ENCODE measurements at places on chromosomes 13 and 19. TPM values are rescaled to one million over a fixed set of nuclear protein-coding genes. Genes with fewer than 3 reads are reported as not detected.
A peak's percentile ranks its signal among the peaks of the same experiment; 100 is the strongest.

PRR19 gene
- total RNA-seq, result 0.17 TPM

ADGRL1 gene
- 3.1 TPM for total RNA-seq

DNA sequence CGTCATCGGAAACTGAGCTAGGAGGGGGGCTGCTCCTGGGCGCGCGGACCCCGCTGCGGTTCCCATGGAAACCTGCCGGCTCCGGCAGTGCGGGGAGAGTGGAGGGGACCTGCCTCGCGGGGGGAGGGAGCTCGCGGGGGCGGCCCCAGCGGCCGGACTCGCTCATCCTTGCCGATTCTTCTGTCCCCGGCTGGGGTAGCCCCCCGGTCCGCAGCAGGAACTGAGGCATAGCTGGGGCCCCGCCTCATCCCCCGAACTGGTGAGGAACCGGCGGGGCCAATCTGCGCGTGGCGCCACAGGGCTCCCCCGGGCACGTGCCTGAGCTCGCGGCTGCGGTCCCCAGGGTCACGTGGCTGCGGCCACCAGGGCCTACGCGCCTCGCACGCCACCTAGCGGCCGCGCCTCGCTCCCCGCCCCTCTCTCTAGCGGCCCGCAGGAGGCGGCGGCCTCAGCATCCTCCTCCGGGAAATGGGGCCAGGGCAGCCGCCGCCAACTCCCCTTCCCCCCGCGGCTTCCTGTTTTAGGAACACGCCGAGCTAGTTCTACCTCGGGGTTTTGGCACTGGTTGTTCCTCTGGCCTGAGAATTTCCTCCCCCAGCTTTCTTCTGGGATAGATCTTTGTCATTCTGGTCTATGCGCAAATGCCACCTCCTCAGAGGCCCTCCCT lies 1.7 kb upstream of the ELAVL3 start:
- no peak overlapping the region for H3K27ac ChIP-seq
- no peaks in the 10 kb centered on the region for H3K36me3 ChIP-seq

DNA sequence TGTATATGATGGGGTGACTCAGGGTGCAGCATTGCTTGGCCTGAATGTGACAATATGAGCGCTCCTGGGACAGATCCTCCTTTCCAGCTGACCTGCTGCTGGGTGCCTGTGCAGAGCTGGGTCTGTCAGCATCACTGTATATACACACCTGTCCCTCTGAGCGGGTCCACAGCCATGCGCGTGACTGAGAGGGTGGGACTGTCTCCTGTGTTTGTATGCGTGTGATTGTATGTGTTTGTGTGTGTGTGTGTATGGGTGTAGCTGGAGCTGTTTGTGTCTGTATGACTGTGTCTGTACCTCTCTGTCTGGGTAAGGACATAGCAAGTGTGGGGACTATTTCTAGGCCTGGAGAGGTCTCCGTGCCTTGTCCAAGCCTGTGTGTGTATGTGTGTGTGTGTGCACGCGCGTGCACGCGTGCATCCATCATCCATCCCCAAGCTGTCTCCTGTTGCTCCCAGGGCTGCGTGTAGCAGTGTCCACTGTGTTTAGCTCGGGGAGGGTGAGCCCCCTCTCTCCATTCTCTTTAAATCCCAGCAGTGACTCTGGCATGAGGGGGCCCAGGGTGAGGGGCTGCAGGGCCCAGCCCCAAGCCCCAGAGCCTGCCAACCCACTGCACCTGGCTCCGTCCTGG lies 8.3 kb downstream of the IGLON5 start:
- H3K4me1 ChIP-seq, result no peaks in the 10 kb centered on the region
- H3K27me3 ChIP-seq, result no peaks in the 10 kb centered on the region
- no peak overlapping the region for H3K27ac ChIP-seq
- no peak overlapping the region for H3K4me3 ChIP-seq
- DNase-seq, result no peak
- H3K36me3 ChIP-seq, result no peaks in the 10 kb centered on the region

OR7A10 gene
- not detected for total RNA-seq

GRCh38 chr13:44155422-44156293 lies 218.0 kb upstream of the SERP2 start:
- H3K4me1 ChIP-seq, result no peaks in the 10 kb centered on the region
- H3K27ac ChIP-seq, result no peak overlapping the region

MYH14 gene
- total RNA-seq, result not detected

- H3K27me3 ChIP-seq, result no peaks in the 10 kb centered on the region
- no peaks in the 10 kb centered on the region for H3K36me3 ChIP-seq
- DNase-seq, result no peak
- no peak overlapping the region for H3K27ac ChIP-seq
These were observed 8.3 kb downstream of the MAMSTR start for GRCh38 chr19:48711106-48711662.

DNA sequence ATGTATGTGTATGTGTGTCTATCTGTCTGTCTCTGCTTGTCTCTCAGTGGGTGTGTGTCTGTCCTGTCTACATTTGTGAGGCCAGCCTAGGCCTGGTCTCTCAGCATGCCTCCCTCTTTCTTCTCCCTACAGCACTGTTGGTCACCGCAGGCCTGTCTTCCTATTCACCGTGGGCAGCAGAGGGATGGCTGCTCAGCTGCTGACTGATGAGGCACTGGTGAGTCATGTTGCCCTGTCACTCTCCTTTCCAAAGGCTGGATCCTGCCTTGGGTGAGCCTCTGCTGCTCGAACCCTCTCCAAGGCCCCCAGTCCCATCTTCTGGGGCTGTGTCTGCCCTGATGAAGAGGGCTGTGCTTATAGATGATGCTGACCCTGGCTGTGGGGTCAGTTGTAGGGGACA lies 6.3 kb downstream of the ZNF71 start:
- peak; percentile 41 for DNase-seq
- H3K4me1 ChIP-seq, result no peaks in the 10 kb centered on the region
- H3K27me3 ChIP-seq, result no peaks in the 10 kb centered on the region
- no peak overlapping the region for H3K27ac ChIP-seq
- H3K36me3 ChIP-seq, result peaks cover 6% of the 10 kb centered on the region

Data from fibroblast of lung (primary cell).